ENCODE measurements at places on chromosomes 4 and X.
A peak's percentile ranks its signal among the peaks of the same experiment; 100 is the strongest.

DNA sequence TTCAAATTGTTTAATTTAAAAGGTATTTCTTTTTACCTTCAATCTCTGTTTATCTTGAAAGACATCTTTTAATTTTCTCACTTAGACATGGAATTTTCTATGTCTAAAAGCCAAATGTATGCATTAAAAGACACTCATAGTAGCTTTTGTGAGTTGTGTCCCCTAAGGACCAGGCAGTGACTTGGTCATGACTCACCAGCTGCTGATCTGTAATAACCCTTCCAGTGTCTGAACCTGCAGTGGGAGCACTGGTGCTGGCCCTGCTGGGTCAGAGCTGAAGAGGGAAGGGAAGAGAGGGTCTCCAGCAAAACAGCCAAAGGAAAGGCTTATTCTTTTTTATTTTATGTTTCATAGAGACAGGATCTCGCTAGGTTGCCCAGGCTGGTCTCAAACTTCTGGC, 31.1 kb upstream of the SH3D19 start:
- no peak for DNase-seq

DNA sequence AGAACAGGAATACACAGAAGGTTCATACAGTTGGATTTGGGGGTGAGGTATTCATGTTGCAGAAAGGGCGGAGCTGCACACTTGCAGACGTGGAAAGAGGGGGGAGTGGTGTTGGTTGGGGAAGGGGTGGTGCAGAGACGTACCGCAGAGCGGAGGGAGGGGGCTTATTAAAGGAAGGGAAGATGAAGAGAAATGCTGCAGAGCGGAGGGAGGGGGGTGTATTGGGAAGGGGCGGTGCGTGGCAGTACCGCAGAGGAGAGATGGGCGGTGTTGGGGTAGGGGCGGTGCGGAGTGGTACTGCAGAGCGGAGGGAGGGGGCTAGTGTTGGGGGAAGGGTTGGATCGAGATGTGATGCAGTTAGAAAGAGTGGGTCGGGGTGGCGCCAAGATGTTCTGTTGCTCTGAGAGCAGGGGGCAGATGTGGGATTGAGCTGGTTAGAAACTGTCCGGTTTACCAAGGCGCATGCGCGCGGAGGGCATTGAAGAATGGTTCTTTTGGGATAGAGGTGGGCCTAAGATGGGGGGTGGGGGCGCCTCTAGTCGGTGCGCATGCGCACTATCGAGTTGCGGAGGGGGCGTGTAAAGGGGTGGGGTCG, 900 bp downstream of the TRO start:
- DNase-seq: peak; percentile 18

DNA sequence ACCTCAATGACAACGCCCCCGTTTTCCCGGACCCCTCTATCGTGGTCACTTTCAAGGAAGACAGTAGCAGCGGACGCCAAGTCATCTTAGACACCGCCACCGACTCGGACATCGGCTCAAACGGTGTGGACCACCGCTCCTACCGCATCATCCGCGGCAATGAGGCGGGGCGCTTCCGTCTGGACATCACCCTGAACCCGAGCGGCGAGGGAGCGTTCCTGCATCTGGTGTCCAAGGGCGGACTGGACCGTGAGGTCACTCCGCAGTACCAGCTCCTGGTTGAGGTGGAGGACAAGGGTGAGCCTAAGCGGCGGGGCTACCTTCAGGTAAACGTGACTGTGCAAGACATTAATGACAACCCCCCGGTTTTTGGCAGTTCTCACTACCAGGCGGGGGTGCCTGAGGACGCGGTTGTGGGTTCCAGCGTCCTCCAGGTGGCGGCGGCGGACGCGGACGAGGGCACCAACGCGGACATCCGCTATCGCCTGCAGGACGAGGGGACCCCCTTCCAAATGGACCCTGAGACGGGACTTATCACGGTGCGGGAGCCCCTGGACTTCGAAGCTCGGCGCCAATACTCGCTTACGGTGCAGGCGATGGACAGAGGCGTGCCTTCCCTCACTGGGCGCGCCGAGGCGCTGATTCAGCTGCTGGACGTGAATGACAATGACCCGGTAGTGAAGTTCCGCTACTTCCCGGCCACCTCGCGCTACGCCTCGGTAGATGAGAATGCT, 2.2 kb downstream of the FAT4 start:
- DNase-seq: no peak

DNA sequence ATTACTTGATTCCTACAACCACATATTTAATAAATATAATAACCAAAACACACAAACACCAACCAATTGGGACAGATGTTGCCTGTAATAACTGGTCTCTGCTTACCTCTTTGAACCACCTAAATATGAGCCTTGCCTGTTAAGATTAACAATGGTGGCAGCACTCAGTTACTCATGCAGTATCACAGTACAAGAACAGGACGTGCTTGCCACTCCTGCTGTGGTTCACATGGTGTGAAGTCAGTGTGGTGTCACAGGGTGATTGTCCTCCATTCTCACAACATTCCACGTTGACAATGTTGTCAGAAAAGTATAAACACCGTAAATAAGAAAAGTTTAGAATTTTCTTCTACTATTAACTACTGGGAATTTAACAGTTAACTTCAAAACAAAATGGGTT, 365.0 kb downstream of the PPP3CA start:
- no peak for DNase-seq

- no peak for DNase-seq
These were observed 221.6 kb upstream of the FTHL17 start for GRCh38 chrX:31293409-31293808.

GRCh38 chr4:68352791-68353190, 2.9 kb upstream of the YTHDC1 start:
- no peak for DNase-seq

GRCh38 chr4:792626-793092, 33.3 kb downstream of the CPLX1 start:
- DNase-seq: no peak

- no peak for DNase-seq
These were observed 176.8 kb upstream of the MBNL3 start for GRCh38 chrX:132665676-132666075.

DNA sequence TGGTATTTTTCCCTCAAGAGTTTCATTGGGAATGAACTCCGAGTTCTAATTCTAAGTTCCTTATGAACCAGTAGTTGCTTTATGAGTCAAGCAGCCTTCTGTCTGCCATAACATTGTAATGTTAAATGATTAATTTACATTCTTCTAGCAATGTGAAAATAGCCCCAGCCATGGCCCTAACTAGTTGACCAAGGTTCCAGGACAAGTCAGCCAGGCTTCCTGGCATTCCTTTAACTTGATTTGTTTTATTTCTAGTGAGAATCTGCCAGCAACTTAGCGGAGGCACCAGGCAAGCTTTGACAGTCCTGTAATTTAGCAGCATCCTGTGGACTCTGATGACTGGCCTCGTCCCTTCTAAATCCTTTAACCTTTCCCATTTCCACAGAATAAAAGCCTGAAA, 69.0 kb downstream of the GLRA2 start:
- no peak for DNase-seq

GRCh38 chr4:163070023-163070422, 96.7 kb downstream of the NAF1 start:
- no peak for DNase-seq

- no peak for DNase-seq
These were observed 313.9 kb downstream of the ASMT start for GRCh38 chrX:1928805-1929204.

- DNase-seq: no peak
These were observed 77.4 kb downstream of the TBL1X start for GRCh38 chrX:9542106-9542760.

DNA sequence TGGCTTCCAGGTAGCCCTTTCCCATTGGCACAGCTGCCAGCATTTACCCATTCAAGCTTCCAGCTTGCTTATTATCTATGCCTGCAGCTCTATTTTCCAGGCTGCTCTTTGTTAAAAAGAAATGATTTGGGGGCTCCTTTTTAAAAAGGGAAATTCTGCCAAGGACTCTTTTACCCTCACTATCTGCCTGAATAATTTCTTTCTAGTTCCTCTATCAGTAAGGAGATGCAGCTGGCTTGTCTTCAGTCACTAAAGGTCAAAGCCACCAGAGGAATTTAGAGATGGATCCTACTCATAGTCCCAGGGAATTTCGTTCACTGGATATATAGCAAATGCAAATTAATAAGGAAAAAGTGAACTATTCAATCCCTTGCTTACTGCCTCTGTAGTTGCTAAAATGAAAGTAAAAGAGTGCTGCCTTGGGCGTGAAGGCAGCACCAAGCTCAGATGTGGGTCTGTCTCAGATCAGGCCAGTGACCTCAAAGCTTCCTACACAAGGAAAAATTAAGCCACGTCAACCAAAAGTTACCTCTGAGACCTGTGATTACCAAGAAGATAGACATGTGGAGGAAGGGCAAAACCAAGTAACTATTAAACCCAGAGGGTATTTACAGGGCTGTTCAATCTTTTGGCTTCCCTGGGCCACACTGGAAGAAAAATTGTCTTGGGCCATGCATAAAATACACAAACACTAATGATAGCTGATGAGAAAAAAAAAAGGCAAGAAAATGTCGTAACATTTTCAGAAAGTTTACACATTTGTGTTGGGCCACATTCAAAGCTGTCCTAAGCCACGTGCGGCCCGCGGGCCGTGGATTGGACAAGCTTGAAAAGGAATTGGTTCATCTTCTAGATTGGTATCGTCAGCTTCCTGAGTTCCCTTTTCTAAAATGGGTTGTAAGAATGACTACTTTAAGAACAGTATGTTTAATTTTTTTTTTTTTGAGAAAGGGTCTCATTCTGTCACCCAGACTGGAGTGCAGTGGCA, 5.3 kb downstream of the ARSF start:
- no peak for DNase-seq

- DNase-seq: no peak
These were observed 6.1 kb upstream of the SH3BP2 start for GRCh38 chr4:2786794-2787229.

GRCh38 chrX:107537815-107538214, 88.4 kb downstream of the FRMPD3 start:
- peak; percentile 13 for DNase-seq

GRCh38 chr4:76965866-76966579, 16.5 kb downstream of the SEPTIN11 start:
- no peak for DNase-seq

DNA sequence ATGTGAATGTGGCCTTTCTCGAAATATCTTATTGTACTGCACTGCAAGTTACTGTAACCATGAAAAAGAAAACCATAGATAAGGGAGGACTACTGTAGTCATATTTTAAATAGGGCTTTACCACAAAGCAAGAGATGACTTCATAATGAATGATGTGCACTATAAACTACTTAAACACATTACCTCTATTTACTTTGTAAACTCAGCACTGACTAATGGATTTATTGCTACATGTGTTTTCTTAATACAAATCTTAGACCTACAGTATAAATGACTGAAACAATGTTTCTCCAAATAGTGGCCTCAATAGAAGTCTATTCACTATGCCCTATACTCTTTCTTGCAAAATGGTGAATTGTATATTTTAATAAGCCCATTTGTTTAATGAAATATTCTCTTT, 61.1 kb downstream of the HDX start:
- no peak for DNase-seq

DNA sequence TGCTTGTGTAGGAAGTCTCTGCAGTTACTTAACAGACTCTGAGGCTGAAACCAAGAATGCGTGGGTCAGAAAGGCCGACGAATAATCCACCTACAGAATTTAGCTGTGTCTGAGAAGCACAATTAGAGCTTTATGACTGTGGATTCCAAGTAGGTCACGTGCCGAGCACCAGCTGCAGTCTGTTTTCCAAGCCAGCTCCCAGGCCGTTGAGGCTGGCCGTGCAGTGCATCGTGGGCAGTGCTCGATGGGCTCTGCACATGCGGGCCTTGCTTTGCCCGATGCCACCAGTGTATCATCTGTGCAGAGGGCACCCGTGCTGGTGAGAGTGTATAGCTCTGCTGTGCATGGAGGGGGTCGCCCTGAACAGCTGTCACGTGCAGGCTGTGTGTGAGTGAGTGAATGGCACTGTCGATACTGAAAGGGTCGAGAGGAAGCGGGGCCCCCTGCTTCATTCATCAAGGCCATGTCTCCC, 67.5 kb upstream of the CLDN34 start:
- no peak for DNase-seq

GRCh38 chr4:73850261-73850970, 2.7 kb upstream of the PF4V1 start:
- no peak for DNase-seq

GRCh38 chr4:150080875-150081274, 2.6 kb downstream of the DCLK2 start:
- no peak for DNase-seq

GRCh38 chrX:18676470-18676869, 4.6 kb upstream of the RS1 start:
- DNase-seq: no peak

- no peak for DNase-seq
These were observed 221.7 kb downstream of the APBB2 start for GRCh38 chr4:40992472-40993295.

- DNase-seq: peak; percentile 17
These were observed 194.0 kb downstream of the GASK1B start for GRCh38 chr4:157978680-157979361.

DNA sequence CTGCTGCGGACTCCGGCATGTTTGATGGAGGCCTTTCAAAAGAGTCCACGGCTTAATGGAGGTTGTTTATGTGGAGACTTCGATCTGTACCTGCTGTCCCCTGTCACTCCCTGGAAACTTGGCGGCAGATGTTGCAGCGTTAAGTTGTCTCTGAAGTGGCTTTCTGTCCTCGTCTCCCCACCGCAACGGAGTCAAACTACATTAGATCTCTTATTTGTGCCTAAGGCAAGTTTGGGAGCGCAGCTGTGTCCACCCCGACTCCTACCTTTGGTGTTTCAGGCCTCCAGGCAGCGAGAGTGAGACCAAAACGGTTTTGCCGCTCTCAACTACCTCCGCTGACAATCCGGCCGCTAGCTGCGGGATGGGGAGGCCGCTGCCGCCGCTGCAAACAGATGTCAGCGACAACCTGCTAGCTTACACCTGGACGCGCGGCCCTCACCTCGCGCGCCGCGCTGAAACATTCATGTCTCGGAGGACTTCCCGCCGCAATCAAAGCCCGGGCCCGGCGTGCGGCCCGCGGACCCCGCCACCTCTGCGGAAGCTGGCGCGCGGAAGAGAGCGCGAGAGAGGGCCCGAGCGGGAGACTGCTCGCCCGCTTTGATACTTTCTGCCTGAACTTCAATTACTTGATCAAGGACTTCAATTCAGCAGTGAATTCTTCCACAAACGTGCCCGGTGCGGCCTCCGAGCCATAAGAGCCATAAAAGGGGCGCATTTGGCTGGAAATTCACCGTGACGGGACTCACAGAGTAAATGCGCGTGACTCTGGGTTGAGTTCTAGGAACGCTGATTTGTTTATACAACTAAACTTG, 108.4 kb downstream of the ANTXR2 start:
- DNase-seq: no peak

DNA sequence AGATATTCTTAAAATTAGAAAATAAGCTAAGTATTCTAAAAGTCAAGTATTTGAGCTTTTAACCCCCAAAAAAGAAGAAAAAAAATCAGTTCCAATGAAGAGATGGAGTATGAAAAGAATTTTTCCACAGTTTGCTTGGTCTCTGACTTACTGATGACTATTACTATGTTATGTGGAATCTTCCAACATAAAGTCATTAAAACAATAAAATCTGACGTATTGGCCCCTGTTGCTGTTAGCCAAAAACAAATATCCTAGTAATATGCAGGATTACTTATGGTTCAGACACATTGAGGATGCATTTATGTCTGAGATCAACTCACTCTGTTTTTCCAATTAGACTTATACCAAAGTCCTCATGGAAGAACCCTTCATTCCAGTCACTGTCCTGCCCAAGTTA, 517.2 kb upstream of the ADGRL3 start:
- no peak for DNase-seq

GRCh38 chr4:146640465-146641061, 1.9 kb downstream of the POU4F2 start:
- no peak for DNase-seq

All from T-helper 1 cell (primary cell).